Right forelimb (tissue), 1 donor: ENCODE measurements at places on chromosomes 6 and 20.

GRCh38 chr6:15969236-15969778, 159.6 kb upstream of the MYLIP start:
- no peak for DNase-seq

- DNase-seq, result no peak
These were observed 9.2 kb upstream of the HLA-DOB start for GRCh38 chr6:32825966-32826365.

- no peak for DNase-seq
These were observed 221.6 kb upstream of the KCNG1 start for GRCh38 chr20:51244466-51244865.

- no peak for DNase-seq
These were observed 49.3 kb downstream of the TBC1D7 start for GRCh38 chr6:13278991-13279390.

- no peak for DNase-seq
These were observed 184.8 kb downstream of the HIVEP2 start for GRCh38 chr6:142760152-142760551.

DNA sequence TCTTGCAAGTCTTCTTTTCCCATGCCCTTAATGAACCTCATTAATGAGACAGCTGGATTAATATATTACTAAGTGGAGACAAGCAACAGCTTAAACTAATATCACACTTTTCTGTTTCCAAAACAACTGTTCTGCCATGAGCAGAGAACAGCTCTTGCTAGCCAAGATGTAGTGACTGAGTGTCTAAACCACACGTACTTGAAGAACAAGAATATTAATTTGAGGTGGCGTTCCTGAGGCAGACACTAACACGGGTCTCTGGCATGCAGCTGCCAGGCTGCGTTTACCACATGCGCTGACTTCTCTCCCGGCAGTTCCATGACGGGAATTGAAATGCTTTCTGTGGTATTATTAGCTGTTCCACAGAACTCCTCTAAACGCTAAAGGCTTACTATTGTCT, 80.6 kb downstream of the FNDC1 start:
- no peak for DNase-seq

DNA sequence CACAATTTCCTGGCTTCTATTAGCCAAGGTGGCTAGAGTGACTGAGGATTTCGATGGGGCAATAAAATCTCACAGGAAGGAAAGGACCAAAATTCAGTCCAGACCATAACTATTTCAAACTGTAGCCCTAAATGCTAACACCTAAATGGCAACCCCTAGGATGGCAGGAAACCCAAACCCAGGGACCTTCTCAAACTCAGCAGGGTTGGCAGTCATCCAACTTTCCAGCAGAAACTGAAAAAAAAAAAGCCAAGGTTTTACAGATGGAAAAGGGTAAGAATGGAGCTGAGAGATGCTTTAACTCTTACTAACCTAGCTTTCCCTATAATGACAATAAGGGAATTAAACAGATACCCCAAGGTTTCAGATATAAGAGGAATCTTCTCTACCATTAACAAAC, 10.5 kb downstream of the IBTK start:
- no peak for DNase-seq

DNA sequence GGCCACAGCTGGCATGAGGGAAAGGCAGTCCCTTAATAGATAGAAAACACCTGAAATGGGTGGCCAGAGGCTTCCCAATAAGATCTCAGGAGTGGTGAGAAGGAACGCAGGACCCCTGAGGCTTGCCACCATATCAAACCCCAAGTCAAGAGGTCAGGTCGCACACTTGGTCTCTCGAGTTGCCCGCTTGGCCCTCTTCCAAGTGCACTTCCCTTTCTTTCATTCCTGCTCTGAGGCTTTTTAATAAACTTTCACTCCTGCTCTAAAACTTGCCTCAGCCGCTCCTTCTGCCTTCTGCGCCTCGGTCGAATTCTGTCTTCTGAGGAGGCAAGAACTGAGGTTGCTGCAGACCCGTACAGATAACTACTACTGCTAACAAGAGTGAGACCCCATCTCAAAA, 64.2 kb downstream of the SLC2A10 start:
- no peak for DNase-seq
